ENCODE measurements at places on chromosomes 7 and 10.

DNA sequence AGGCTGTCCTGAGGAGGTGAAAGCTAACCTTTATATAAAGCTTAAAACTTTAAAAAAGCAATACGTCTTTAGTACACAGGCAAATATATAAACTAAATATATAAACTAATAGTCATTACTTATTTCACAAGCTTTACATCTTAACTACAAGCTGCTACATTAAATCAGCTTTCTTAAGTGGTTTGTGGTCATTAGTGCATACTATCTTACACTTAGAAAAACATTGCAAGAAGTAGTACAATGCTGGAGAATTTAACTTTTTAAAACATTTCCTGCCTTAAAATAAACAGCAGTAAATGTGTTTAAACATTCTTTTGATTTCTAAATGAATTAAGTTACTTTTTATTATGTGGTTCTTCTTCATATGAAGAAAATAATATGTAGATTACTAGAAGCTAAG, 36.3 kb downstream of the MET start:
- no peak for DNase-seq

DNA sequence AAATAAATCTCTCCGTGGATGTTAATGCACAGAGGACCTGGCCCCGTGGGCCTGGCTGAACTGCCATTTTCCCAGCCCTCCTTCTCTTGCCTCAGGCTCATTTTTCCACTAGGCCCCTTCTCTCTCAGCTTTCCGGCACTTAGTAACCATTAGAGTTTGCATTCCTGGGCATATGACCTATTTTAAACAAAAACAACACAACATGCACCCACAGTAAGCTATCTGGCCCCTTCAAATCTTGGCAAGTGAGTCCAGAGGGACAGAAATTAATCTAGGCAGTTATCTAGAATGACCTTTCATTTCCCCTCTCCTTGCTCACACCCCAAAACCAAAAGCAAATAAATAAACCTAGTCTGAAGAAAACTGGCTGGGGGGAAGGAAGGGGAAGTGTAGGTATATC, 11.7 kb downstream of the FBXW4 start:
- no peak for DNase-seq

GRCh38 chr10:47264797-47265281, 35.2 kb upstream of the GDF10 start:
- peak; percentile 62 for DNase-seq

GRCh38 chr10:103558911-103559310, 65.4 kb downstream of the NEURL1 start:
- no peak for DNase-seq

GRCh38 chr7:94578614-94579013, 69.0 kb downstream of the CASD1 start:
- no peak for DNase-seq

- no peak for DNase-seq
Observed at GRCh38 chr10:120022357-120022756, 129.8 kb downstream of the SEC23IP start.

DNA sequence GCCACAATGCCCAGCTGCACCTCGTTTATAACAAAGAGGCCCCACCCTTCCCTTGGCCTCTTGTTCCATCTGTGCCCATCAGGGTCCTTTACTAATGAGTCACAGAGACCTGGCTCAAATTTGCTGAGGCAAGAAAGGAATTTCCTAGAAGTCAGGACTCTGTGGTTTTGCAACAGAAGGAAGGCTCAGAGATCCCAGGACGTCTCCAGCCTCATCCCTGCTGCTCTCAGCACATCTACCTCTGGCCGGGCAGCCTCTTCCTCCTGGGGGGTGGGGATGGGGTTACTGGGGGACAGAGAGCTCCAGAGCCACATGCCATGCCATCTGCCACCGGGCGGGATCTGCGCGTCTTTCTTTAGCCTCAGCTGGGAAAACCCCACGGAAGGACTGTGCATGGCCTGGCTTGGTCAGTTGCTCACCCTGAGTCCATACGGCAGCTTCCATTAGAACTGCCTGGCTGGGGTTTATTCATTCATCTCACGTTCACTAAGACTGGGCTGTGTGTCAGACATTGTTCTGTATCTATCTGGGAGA, 41.9 kb upstream of the PSMG3 start:
- DNase-seq: no peak

- no peak for DNase-seq
Observed at GRCh38 chr10:114322344-114322743, 82.0 kb downstream of the AFAP1L2 start.

DNA sequence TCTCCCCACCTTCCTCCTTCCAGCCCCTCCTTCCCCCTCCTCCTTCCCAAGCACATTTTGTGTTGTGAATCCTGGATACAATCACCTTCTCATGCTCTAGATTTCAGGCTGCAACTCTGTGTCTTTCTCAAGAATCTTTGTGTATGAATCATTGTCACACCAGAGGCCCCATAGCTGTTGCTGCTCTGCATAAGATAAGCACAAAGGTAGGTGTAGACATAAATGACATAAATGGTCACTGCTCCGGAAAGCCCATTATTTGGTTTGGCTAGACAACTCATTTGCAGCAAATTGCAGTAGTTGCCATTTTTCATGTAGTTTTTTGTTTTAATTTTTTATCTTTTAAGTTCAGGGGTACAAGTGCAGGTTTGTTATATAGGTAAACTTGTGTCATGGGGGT, 216.3 kb upstream of the NRP1 start:
- DNase-seq: no peak

GRCh38 chr7:28246921-28247461, 66.4 kb upstream of the JAZF1 start:
- no peak for DNase-seq

- no peak for DNase-seq
Observed at GRCh38 chr10:21820952-21821351, 182.6 kb downstream of the DNAJC1 start.

DNA sequence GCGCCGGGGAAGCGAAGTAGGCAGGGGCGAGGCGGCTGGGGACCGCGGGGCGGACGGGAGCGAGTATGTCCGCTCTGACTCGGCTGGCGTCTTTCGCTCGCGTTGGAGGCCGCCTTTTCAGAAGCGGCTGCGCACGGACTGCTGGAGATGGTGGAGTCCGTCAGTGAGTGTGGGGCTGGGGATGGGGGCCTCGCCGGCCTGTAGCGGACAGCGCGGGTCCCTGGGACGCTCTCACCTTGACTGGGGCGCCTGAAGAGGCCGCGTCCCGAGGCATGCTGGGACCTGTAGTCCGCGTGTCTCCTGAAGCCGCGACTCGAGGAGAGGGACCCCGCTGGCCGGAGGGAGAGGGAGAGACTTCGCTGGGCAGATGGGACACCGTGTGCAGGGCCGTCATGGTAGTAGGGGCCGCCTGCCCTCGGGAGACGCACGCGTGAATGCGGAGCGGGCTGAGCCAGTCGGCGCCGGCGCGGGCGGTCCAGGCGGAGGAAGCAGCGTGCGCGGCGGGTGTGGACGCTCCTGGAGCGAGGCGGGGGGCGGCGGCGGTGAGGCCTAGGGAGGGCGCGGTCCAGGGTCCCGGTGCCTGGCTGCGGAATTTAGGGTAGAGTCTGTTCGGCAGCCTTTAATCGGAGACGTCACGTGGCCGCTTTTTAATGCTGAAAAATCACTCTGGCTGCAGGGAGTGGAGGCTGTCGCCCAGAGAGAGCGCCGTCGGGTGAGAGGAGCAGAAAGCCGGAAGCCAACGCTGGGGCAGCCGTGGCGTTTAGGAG, at the start of gene NDUFB2:
Gene NDUFB2, plus strand, starts transcription at position 29 of the 767 bp plus-strand sequence. Its CDS starts 37 bp downstream, at position 66.
- peak; percentile 16 for DNase-seq

DNA sequence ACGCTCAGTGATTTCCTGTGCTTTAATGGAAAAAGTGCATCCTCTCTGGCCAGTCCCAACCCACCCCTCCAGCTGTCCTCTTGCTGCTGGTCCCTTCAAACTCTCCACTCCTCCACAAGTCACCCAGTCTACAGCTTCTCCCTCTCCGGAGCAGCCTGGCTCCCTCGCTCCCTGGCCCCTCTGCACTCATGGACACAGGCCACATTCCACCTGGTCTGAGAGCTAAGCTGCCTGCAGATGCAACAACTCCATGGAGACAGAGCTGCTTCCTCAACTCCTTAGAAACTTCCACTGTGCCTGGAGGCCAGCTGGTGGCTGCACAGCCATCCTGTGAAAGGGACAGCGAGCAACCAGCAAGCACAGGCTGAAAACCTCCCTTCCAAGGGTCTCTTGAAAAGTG, 88.0 kb downstream of the GPR26 start:
- DNase-seq: no peak

DNA sequence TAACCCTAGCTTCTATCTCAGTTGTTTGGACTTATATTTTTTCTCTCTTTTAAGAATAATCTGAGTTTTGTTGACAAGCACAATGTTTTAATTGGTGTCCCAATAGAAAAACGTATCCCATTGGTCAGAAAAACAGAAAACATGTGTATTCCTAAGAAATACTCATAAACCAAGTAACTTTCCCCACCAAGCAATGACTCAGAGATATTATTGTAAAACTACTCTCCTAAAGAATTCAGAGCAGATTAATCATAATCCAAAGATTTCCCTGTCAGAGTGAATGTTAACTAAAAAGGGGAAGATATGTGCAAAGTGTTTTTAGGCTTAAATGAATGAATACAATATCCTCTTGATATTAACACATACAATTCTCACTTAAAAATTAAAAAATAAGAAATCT, 29.4 kb upstream of the MBL2 start:
- DNase-seq: no peak

DNA sequence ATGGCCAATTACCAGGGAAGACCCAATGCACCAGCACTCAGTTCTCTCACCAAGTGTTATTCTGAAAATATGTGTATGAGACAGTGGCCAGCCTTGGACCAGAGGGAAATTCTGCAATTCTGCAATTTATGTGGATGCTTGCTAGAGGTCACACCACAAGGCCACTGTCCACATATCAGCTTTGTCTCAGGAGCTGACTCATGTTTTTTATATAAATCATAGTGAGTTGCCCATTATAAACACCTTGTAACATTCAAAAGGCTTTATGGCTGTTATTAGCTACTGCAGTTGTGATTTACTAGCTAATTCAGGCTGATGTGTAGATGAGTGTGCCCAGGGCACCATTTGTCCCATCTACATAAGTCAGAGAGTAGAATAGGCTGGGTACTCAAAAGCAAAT, 649.0 kb downstream of the LRMDA start:
- no peak for DNase-seq

DNA sequence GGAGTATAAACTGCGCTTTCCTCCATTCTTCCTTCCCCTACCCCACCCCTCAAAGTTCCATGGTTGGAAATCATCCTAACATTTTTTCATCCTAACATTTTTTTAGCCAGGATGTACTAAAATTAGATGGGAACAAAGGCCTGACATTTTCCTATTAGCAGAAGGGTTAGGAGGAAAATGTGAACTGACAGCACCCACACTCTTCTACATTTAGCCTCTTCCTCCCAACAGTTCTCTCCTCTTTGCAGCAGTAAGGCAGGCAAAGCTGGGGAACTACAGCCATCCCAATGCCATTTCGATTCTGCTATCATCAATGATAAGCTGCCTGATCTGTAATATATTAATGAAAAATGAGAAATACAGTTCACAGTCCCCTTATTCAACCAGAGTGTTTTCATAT, 11.4 kb upstream of the FAM53B start:
- DNase-seq: no peak

- DNase-seq: no peak
Observed at GRCh38 chr7:97090761-97091353, 26.6 kb upstream of the SDHAF3 start.

DNA sequence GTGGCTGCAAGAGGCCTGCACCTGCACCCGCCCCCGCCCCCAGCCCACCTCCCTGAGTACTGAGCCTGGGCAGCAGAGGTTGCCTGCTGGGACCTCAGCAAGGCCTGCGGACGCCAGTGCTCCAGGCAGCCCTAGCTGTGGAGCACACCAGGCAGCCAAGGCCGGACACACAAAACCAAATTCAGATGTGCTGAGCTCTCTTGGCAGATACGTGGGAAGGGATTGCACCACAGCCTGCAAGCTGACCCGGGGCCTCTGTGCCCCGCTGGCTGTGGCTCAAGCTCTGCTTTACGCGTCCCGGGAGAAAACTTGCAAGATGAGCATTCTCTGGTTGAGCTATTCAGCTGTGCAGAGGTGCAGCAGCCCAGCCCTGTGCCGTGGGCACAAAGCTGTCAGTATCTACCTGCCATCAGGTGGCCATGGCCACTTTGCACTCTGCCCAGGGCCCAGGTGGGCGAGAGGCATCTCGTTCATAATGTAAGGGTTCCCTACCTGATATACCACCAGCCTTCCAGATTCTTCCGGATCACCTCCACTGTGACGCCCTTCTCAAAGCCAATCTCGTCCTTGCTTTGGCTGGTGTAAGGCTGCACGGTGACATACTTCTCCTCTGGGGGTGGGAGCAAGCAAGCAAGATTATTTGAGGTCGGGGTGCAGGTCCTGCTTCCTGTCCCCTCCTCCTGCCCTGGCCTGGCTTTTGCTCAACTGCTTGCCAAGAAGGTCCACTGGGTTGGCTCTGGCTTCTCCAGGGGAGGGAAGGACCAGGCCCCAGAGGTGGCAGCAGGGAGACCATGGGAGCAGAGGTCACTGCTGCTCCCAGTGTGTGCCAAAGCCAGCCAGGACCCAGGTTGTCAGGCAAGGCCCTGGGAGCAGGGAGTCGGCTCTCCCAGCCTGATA, 123.4 kb downstream of the NEURL1 start:
- no peak for DNase-seq

GRCh38 chr7:93228302-93228701, 2.0 kb upstream of the HEPACAM2 start:
- no peak for DNase-seq

GRCh38 chr7:69764147-69764546, 165.9 kb downstream of the AUTS2 start:
- DNase-seq: no peak

- no peak for DNase-seq
Observed at GRCh38 chr10:101028446-101029337, 2.2 kb downstream of the PDZD7 start.

GRCh38 chr7:30989824-30990672, 26.3 kb downstream of the GHRHR start:
- DNase-seq: no peak

Data from stimulated activated CD4-positive, alpha-beta T cell treated with anti-CD3 and anti-CD28 coated beads, Interleukin-1b, Interleukin-23, amount 100 ng/mL, for 1 hour (primary cell).